ENCODE measurements at places on chromosomes 4 and X.

GRCh38 chr4:155510771-155511170 lies 134.0 kb upstream of the MAP9 start:
- DNase-seq = no peak

DNA sequence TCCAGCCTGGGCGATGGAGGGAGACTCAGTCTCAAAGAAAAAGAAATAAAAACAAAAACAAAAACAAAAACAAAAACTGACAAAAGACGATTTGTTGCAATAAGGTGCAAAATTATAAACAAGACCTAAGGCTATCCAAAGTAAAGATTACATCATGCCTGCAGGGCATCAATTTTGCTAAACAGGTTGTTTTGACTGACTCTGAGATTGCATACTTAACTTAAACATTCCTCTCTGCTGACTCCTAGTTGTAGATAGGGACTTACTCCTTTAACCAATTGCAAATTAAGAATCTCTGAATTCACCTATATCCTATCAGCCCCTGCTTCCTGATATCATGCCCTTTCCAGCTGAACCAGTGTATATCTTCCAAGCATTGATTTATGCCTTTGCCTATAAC lies 2687.3 kb downstream of the PCDH7 start:
- no peak for DNase-seq

DNA sequence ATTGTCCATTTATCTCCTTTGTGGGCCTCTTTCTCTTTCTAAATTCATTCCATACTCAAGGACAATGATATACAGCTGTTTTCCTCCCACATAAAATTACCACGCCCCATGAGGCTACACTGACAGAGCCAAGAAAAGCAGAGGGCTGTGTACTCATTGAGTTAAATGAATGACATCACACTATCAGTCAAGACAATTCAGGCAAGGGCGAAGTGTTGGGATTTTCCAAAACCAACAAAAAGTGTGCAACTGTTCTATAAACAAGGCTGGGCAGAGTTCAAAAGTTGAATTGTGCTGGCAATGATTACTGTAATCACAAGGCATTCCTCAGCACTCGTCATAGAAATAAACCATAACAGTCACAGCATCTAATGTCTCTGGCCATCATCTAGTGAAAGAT lies 799.6 kb upstream of the DIAPH2 start:
- DNase-seq = no peak

DNA sequence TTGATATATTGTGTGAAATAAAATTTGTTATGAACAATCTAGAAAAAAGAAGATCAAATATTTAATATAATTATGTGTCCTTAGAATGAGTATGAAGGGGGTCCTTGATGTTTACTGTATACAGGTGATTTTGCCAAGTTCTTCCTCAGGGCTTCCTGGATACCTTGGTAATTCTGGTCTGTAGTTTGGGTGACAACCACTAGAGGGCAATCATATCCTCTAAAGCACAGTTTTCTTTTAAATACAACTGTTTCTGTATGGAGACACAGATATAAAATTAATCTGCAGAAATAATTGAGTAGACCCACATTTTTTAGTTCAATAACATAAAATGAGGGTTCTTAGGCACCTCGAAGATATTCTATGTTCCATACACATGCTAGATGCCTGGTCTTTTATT lies 157.7 kb downstream of the SPANXN1 start:
- DNase-seq = no peak

DNA sequence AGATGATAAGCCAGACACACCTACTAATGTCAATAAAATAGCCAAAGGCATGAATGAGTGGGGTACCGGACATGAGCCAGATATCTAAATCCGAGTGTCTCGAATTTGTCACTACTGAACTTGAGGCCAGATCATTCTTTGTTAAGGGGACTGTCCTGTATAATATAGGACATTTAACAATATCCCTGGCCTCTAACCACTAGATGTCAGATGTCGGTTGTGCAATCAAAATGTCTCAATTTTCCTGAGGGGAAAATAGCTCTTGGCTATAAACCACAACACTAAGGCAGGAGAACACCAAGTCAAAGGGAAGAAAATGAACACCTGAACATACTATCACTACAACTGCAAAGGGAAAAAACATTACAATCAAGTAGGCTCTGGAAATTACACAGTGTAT lies 154.5 kb downstream of the GPM6A start:
- no peak for DNase-seq

- DNase-seq = no peak
These were observed 448.6 kb upstream of the TECRL start for GRCh38 chr4:64857815-64858214.

- no peak for DNase-seq
These were observed 57.6 kb upstream of the RAP1GDS1 start for GRCh38 chr4:98203332-98204235.

Measured in left renal pelvis (tissue), 4 donors.